ENCODE measurements at places on chromosomes 6 and 20. TPM values are rescaled to one million over a fixed set of nuclear protein-coding genes. Genes with fewer than 3 reads are reported as not detected.

The APOBEC2 gene
- total RNA-seq = 0.34 TPM

The ID4 gene
- total RNA-seq = 42.3 TPM

The BICRAL gene
- 14.6 TPM for total RNA-seq

The WFDC2 gene
- total RNA-seq = 499 TPM

The SLC4A11 gene
- total RNA-seq = 8.8 TPM

The NR2E1 gene
- total RNA-seq = not detected

The OPRL1 gene
- 1.6 TPM for total RNA-seq

The CALHM6 gene
- total RNA-seq = 6.0 TPM

The RAET1E gene
- 0.94 TPM for total RNA-seq

The PHACTR1 gene
- 48.4 TPM for total RNA-seq

The NMBR gene
- total RNA-seq = 0.23 TPM

The C20orf204 gene
- 1.3 TPM for total RNA-seq

The TRIM15 gene
- not detected for total RNA-seq

The BHLHE23 gene
- not detected for total RNA-seq

The SENP6 gene
- total RNA-seq = 209 TPM

The COMMD7 gene
- total RNA-seq = 26.1 TPM

The ERMARD gene
- total RNA-seq = 24.7 TPM

The TSBP1 gene
- not detected for total RNA-seq

The HCRTR2 gene
- total RNA-seq = not detected

The CTAGE9 gene
- total RNA-seq = not detected

The NKX2-2 gene
- total RNA-seq = not detected

The WFDC5 gene
- total RNA-seq = not detected

The CRIP3 gene
- total RNA-seq = 0.83 TPM

The CEP57L1 gene
- 9.3 TPM for total RNA-seq

The TOX2 gene
- total RNA-seq = 25.5 TPM

The GSTA3 gene
- total RNA-seq = 5.8 TPM

The WFDC12 gene
- 0.85 TPM for total RNA-seq

The MEP1A gene
- 0.09 TPM for total RNA-seq

The EYA4 gene
- total RNA-seq = 7.4 TPM

The EPB41L1 gene
- 50.1 TPM for total RNA-seq

The RNF39 gene
- total RNA-seq = 2.3 TPM

The LGSN gene
- 1.5 TPM for total RNA-seq

The FAM50B gene
- total RNA-seq = 15.8 TPM

The RBCK1 gene
- 102 TPM for total RNA-seq

The PSMB8 gene
- 79.0 TPM for total RNA-seq

The UBD gene
- total RNA-seq = 15.1 TPM

The DUSP15 gene
- total RNA-seq = 4.7 TPM

The PFDN4 gene
- 15.9 TPM for total RNA-seq

The PRSS35 gene
- total RNA-seq = 0.46 TPM
